ENCODE measurements at places on chromosomes 7 and 10.

GRCh38 chr10:72851509-72851908 lies 42.0 kb upstream of the OIT3 start:
- DNase-seq: no peak

GRCh38 chr7:28102797-28103196 lies 77.8 kb downstream of the JAZF1 start:
- no peak for DNase-seq

DNA sequence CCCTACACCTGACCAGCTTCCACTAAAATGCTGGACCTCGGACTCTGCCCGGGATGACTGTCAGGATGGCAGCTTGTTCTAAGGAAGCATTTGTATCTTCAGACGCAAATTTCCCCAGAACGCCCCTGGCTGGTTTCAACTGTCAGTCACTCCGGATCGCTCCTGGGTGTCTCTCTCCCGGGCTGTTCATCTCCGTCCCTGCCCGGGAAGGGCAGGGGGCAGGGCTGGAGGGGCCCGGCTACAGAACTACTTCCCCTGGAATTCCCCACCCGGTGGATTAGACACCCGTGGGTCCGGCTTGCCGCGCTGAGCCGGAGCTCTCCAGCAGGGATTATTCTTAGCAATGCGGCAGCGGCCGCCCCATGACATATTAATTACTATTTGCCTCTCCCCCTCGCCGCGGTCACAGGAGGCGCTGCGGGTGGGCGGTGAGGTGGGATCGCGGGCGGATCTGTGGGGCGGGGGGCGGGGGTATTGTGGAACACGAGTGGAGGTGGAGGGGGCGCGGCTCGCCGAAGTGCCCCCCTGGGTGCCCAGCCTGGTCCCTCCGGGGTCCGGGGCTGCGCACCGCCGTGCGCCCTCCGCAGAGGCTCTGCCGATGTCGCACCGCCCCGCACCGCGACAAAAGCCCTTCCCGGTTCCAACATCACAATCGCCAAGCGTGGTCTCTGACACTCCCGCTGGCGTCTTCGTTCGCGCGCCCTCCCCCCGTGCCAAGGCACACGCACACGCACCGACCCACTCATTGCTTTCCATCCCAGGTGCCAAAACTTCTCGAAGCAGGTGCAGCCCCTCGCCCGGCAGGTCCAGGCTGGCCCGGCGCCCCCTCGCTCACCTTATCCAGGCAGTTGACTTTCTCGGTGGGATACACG lies 276.1 kb upstream of the NEBL start:
- DNase-seq: peak; percentile 25

- no peak for DNase-seq
Observed at GRCh38 chr7:151793531-151793951, 83.4 kb downstream of the PRKAG2 start.

DNA sequence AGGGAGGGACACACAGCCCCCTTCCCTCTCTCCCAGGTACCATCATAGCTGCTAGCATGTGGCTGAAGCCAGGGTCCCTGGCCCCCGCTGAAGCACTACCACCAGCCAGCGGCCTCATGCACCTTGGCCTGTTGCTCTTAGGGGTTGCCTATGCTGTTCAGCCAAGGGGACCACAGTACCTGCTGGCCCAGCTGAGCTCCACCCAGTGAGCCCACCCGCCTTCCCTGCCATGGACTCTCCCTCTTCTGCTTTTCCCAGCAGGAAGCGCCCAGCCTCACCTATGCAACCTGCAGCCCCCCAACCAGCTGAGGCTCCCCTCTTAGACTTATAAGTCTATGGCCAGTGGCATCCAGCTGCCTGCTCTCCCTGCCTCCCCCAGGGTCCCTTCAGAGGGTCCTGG lies 8.7 kb upstream of the MTPAP start:
- no peak for DNase-seq

GRCh38 chr7:44609829-44610228 lies 3.4 kb downstream of the OGDH start:
- no peak for DNase-seq

DNA sequence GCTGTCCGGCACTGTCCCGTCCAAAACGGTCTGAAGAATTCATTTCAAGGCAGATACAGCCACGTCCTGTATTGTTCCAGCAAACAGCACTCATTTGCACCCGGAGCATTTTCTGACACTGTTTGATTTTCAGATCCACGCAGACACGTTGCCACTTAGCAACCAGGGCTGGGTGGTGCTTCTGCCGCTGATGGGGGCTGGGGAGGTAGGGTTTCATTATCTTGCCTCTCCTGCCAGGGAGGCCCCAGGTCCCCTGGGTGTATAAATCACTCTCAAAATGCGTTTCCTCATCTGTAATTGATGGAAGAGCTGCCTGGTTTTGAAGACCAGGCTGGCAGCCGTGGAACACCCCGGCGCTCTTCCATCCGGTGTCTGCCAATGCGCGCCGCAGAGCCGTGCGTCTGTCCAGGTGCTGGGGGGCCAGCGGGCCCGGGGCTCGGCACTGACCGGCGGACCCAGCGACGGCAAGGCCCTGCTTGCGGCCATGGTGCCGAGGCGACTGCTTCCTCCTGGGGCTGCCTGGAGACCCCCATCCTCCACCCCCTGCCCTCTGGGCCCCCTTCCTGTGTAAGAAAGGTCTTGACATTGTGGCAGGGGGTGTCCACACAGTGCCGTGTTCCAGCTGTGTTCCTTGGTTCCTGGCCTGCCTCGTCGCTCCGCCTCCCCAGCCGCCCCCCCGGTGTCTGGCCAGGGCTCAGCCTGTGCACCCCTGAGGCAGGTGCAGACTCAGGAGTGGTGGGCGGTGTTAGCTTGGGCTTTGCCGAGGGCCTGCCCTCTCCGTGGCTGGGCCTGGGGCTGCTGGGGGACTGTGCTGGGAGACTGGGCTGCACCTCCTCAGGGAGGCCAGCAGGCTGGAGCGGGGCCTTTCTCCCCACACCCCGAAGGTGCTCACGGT lies 16.6 kb downstream of the ADGRA1 start:
- DNase-seq: no peak

- DNase-seq: no peak
Observed at GRCh38 chr7:50706469-50706937, 76.2 kb downstream of the GRB10 start.

DNA sequence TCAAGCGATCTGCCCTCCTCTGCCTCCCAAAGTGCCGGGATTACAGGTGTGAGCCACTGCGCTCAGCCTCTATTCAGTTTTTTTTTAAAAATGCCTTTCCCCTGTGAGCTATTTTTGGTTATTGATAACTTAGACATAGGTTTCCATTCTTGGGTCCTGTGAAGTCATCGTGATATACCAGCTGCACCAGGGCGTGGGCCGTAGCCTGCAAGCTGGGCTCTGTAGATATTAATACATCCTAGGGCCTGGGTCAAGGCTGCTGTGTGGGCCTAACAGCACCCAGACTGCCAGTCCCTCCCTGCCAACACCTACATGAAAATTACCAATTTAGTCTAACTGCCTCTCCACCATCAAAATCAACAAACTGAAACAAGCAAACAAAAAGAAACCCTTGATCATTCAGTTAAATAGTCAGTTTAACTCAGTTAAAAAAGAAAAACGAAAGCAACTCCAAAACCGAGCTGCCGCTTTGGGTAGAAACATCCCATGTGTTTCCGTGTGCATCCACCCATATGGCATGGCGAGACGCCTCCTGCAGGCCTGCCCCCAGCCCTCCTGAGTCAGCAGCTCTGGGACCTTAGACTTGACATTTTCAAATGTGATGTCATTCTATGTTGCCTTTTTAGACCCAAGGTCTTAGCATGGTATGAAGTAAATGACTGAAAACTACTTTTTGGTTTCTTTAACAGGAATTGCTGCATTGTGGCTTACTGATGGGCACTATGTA lies 330.2 kb downstream of the GLRX3 start:
- DNase-seq: no peak

GRCh38 chr10:30830315-30831230 lies 201.0 kb upstream of the LYZL2 start:
- no peak for DNase-seq

- DNase-seq: no peak
Observed at GRCh38 chr7:2214636-2215035, 18.1 kb downstream of the MAD1L1 start.

DNA sequence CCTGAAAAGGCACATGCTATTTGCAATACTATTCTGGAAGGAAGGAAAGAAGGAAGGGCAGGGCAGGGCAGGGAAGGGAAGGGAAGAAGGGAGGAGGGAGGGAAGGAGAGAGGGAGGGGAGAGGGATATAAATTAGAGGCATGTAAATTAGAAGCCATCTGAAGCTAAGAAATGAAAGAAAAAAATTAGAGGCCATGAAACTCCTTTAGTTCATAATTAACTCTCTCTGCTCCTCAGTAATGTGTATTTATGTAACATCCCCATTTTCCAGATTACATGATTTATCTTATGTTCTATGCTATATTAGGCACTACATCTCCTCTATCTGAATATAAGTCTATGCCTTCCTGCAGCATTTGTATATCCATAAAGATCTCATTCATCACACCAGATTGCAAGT lies 12.7 kb upstream of the JCAD start:
- no peak for DNase-seq

GRCh38 chr10:50511492-50512213 lies 112.1 kb downstream of the SGMS1 start:
- no peak for DNase-seq

- peak; percentile 49 for DNase-seq
Observed at GRCh38 chr7:87148332-87148955, 3.8 kb upstream of the DMTF1 start.

- no peak for DNase-seq
Observed at GRCh38 chr7:95509199-95509598, 23.5 kb downstream of the ASB4 start.

DNA sequence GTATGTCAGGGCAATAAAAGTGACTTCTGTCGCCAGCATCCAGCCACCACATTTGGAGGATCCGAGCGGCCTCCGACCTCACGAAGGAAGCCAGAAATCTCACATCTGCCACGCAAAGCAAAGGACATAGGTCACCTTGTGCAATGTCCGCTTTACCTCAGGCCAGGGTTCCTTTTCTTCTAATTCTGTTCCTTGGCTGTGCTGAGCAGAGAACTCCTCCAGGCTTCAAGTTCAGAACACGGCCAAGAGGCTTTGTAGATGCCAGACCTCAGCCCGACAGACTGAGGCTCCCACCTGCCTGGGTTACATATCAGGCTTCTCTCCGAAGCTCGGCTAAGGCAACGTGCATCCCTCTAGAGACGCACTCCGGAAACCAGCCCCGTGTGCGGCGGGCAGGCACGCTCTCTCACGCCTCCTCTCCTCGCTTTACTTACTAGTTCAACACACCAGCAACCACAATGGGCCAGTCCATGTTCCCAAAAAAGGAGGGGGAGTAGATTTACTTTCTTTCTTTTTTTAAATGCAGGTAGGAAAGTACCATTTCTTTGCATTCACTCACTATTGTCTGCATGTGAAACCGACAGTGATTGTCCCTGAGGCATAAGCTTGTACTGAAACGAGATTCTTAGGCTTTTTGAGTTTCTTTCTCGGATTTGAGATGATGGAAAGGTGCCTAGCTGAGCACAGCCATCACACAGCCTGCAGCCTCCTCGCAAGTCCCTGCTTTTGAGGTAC lies 122.4 kb upstream of the AFAP1L2 start:
- peak; percentile 82 for DNase-seq

- no peak for DNase-seq
Observed at GRCh38 chr7:20404320-20404719, 73.6 kb downstream of the ITGB8 start.

DNA sequence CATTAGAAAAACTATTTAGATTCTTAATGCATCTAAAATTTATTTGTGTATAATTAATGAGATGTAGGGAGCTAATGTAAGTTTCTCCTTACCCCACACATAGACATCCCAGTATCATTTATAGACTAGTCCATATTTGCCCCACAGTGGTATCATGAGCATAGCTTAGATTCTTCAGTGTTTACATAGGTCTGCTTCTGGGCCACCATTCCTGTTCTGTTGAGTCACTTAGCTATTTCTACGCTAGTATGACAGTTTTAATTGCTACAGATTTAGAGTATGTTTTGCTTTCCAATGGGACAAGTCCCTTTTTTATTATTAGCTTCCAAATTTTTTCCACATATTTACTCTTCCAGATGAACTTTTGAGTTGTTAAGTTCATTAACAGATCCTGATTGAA lies 69.4 kb downstream of the MCMBP start:
- DNase-seq: no peak

GRCh38 chr7:100676501-100677306 lies 3.2 kb downstream of the GNB2 start:
- no peak for DNase-seq

DNA sequence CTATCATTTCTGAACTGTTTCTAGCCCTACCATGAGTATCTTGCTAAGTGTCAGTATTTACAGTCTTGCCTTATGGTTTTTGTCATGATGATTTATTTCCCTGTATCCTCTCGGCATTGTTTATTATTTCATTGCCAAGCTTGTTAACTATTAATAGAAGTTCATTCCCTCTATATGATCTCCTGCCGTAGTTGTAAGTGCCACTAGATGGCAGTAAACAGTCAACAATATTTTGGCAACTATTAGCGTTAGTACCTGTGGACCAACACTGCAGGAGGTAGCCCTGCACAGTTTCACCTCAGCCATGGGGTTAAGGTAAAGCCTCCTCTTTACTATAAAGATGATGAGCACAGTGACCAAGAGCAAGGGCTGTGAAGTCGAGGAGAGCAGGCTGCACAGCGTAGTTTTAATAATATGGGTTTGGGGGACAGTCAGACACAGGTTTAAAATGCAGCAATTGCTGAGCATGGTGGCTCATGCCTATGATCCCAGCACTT lies 26.1 kb upstream of the CCNJ start:
- DNase-seq: peak; percentile 60

GRCh38 chr10:75407713-75408508 lies 6.3 kb upstream of the ZNF503 start:
- no peak for DNase-seq

- no peak for DNase-seq
Observed at GRCh38 chr10:99682032-99682431, 22.7 kb downstream of the ENTPD7 start.

GRCh38 chr10:35017608-35018007 lies 72.5 kb downstream of the CUL2 start:
- DNase-seq: no peak

DNA sequence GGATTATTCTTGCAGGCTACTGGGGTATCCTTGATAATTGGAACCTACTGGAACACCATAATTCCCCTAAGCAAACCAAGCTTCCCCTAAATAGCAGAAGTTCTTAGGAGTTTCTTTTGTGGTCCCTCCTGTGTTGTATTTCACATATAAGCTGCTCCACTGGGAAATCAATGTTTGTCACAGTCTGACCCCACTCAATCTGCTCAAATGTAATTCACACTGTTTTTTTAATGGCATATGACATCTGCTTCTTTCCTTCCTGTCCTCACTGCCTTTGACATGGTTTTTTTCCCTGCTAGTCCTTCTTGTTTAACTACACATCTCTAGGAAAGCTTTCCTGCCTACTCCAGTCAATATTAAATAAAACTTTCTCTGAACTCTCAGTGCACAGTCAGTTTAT lies 1.8 kb upstream of the PTPRZ1 start:
- DNase-seq: no peak

GRCh38 chr7:50358041-50358705 lies 53.7 kb downstream of the IKZF1 start:
- DNase-seq: no peak

- peak; percentile 84 for DNase-seq
Observed at GRCh38 chr7:67019562-67020390, 23.1 kb downstream of the TYW1 start.

DNA sequence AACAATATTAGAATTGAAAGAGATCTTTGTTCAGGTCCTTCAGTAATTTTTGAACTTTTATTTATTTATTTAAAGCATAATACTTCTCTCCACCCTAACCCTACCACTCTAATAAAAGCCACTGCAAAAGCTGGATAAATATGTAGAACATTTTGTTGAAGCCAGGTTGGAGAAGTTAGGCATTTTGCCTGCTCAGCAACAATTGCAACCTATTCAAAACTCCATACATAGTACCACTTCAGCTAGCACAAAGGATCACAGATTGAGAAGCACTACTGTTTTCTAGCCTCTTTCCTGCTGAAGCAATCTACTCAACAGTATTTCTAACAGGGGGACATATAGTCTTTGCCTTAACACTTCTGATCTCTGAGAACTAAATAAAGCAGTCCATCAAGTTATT lies 25.0 kb downstream of the RUNDC3B start:
- no peak for DNase-seq
